ENCODE measurements at places on chromosomes 5 and 9. TPM values are rescaled to one million over a fixed set of nuclear protein-coding genes. Genes with fewer than 3 reads are reported as not detected.

- no peak for DNase-seq
Measured at GRCh38 chr5:75567710-75568109, 43.5 kb upstream of the ANKDD1B start.

DNA sequence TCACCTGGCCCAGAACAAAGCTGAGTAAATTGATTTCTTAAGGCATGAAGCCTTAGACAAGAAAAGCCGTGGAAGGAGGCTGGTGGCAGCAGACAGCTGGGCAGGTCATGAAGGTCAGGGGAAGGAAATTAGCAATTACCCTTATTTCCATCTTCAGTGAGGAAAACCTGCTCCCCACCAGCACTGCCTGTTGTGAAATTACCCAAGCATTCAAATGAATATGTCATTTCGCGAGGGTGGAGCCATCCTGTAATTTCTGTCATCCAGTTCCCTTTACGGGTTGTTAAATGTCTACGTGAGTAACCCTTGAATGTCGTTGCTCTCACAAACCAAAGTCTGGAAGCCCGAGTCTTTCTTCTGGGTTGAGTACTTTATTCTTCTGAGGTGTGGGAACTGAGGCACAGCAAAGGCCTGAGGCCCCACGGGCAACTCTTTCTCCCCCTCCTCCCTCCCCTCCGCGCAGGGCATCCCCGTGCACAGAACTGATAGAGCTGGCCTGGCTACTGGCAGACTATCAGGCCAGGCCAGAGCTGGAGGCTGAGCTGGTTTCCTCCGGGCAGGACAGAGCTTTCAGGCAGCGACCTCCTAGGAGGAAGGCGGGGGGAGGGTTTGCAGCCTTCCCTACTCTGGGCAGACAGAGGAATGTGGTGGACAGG is 22.0 kb upstream of the AK3 start:
- DNase-seq = peak; percentile 64

GRCh38 chr5:116645627-116646026 is 71.0 kb upstream of the SEMA6A start:
- no peak for DNase-seq

The TMC1 gene
- total RNA-seq = not detected

The LRRTM2 gene
- total RNA-seq = not detected

The F2RL1 gene
- 10.6 TPM for total RNA-seq

The HEMGN gene
- not detected for total RNA-seq

The TMOD1 gene
- total RNA-seq = 14.3 TPM

Data from right lobe of liver (tissue), 6 donors.